Activated T-helper 1 cell treated with anti-CD3 and anti-CD28 coated beads, Interleukin-2, amount 50 U/mL, for 16 hours (primary cell): ENCODE measurements at places on chromosomes 1 and 21.

- no peak for DNase-seq
These were observed 49.0 kb downstream of the LTN1 start for GRCh38 chr21:28943631-28944030.

GRCh38 chr21:32467291-32467690, 54.8 kb downstream of the EVA1C start:
- DNase-seq = no peak

DNA sequence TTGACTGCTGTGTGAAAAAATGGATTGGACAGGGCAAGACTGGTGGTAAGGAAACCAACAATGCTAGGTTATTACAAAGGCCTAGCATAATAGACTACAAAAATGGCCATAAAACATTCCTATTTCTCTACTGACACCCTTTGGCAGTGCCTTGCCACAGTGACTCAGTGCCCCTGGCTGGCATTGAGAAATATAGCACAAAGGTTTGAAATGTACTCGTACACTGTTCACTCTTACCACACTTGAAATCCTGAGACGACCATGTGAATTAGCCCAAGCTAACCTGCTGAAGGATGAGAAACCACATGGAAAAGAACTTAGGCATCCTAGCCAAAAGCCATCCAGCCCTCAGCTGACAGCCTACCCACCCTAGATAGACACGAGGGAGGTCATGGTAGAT, 149.8 kb upstream of the PALMD start:
- no peak for DNase-seq

- no peak for DNase-seq
These were observed 101.1 kb upstream of the HNRNPU start for GRCh38 chr1:244965185-244966030.

- DNase-seq = no peak
These were observed 7.0 kb upstream of the CDK11B start for GRCh38 chr1:1665815-1666251.

- DNase-seq = no peak
These were observed 68.2 kb upstream of the COL24A1 start for GRCh38 chr1:86224651-86225310.

DNA sequence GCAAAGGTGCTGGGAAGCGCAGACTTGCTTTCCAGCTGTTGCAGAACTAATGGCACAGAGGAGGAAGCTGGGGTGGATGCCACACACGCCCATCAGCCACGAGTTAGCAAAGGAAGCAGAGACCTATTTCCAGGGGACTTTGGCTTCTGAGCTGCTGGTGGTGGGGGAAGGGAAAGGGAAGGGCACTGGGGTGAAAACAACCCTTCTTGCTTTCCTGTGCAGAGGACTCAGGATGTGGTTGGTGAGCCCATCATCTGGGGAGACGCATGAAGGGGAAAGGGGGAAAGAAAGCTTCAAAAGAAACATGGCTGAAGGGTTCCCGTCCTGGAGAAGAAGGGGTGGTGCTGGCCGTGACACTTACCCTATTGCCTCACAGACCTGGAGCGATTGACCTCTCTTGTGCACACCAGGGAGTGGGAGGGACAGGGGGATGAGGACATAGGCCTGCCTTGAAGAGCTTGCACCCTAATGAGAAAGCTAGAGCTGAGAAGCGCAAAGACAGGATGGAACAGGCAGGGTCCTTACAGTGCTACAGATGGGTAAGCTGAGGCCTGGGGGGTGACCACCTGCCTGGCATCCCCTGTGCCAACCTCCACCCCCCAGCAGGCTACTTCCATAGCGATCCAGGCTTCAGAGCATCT, 140.8 kb upstream of the RAB4A start:
- no peak for DNase-seq

GRCh38 chr1:192749349-192749748, 59.5 kb upstream of the RGS2 start:
- no peak for DNase-seq

DNA sequence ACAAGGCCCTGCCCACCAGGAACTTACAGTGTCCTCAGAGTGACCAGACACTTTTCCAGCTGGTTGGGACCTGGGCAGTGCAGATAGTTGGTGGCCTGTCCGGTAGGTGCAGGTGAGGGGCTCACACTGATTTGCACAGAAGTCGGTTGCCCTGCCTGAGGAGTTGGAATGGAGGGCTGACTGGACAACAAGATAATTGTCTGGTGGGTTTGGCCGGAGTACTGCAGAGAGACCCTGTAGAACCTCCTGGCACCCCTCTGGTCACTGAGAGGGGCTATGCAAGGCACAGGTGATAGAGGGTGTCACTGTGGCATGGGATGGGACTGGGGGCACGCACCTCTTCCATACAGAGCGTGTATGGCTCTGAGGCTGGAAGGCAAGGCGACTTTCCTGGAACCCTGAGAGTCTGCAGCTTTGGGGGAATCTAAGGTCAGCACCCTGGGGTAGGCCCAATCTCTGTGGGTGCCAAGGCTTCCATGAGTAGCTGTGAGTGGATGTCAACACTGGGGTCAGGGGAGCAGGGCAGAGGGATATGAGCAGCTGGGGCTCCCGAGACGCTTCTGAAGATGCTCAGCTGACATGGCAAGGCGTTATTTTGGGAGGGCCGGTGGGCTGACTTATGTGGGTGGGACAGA, 7.6 kb upstream of the PLA2G2D start:
- DNase-seq = no peak

GRCh38 chr1:212437179-212437798, 4.6 kb downstream of the NENF start:
- DNase-seq = no peak

DNA sequence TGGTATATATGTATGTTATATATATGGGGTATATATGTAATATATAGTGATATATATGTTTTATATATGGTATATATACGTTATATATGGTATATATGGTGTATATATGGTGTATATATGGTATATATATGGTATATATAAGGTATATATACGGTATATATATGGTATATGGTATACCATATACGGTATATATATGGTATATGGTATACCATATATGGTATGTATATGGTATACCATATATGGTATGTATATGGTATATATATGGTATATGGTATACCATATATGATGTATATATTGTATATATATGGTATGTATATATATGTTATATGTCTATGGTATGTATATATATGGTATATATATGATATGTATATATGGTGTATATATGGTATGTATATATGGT, 447.7 kb upstream of the USP24 start:
- DNase-seq = no peak

- DNase-seq = peak; percentile 27
These were observed 16.4 kb upstream of the KIAA0040 start for GRCh38 chr1:175208773-175209492.

DNA sequence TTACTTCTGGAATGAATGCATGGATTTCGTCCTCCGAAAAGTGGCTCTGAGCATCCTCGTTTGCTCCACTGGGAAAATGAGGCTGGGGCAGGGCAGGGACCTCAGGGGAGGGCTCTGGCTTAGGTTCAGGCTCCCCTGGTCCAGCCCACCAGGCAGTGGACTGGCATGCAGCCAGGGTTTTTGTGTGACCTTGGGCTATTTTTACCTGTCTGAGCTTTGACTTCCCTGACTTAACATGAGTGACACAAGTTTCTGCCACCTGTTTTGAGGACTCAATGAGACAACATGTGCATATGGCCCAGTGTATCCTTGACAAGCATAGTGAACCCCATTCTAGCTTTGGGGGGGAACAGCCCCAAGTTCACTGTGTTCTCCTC, 32.6 kb upstream of the EDN2 start:
- no peak for DNase-seq

DNA sequence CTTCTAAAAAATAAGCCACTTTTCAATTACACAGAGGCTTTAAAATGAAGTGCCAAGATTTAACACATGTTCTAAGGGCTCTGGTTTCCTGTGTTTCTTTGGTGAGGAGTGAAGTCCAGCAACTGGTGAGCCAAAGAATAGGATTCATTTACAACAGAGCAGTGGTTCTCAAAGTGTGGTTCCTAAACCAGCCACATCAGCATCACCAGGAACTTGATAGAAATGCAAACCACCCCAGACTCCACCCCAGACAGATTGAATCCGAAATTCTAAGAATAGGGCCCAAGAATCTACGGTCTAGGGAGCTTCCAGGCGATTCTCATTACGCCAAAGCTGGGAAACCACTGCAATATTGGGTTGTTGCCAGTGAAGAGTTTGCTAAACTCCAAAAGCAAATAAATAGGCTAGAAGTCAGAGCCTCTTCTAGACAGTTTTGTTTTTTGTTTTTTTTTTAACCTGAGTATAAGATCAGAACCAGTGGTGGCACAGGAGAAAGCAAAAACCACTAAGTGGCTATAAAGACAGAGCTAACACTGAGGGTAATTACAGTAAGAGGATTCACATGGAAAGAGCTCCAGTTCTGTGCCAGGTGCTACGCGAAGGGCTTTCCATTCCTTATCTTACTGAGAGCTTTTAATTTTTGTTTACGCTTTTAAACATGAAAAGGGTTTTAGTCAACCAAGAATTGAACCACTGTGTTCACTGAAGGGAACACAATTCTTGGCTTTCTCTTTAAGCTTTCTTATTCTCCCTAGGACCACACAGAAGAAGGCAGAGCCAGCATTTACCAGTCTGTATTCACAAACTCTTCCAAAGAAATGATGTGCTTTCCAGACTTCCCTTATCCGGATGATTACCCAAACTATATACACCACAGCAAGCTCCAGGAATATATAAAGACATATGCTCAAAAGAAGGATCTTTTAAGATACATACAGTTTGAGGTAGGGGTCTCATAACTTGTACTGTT, 42.4 kb upstream of the FMO2 start:
- no peak for DNase-seq

DNA sequence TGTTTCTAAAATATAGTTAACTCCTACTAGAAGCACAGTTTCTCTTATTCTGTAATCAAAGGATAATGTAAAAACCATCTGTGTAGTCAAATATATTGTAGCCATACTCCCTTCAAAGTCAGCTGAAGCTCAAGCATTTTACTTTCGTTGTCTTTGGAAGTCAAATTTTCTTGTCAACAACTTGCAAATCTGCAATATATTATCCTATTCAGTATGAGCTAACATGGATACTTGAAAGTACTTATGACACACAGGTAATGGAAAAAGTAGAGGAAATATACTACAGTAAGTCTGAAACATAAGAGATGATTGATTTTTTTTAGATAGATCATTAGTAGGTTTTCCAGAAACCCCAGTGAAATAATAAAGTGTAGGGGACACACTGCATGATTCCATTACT, 121.5 kb downstream of the COL24A1 start:
- no peak for DNase-seq

GRCh38 chr1:4701276-4701675, 46.9 kb downstream of the AJAP1 start:
- DNase-seq = no peak

DNA sequence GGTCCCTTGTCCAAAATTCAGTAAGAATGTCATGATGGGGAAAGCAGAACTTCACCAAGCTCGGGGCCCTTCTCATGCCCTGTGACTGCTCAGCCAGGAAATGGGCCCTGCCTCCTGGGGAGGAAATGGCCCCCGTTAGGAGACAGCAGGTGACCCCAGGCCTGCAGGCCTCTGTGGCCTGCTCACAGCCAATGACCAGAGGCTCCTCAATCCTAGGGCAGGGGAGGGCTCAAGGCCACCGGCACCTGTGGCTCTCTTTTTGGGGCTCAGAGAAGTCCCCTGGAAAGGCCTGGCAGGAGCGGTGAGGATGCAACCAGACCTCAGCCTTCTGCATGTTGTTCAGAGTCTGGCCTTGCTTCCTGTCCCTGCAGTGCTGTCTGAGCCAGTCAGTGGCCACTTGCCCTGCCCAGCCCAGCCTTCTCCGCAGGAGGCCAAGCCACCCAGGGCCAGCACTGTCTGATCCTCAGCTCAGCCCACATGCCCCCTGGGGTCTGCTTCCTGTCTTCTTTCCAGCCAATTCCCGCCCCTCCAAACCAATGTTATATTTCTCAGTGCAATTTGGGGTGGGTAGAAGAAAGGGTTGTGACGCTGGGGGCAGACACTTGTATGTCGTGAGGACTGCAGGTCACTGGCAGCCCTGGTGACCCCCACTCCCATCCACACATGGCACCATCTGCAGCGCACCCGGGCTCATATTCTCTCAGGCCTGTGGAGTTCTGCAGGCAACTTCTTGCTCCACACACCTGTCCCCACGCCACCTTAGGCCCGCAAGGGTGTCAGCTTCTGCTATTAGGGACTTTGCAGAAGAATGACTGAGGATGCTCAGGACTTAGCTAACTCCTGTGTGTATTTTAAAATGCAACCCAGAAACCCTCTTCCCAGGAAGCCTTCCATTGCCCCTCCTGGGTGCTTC, 83.6 kb downstream of the ITPKB start:
- no peak for DNase-seq

DNA sequence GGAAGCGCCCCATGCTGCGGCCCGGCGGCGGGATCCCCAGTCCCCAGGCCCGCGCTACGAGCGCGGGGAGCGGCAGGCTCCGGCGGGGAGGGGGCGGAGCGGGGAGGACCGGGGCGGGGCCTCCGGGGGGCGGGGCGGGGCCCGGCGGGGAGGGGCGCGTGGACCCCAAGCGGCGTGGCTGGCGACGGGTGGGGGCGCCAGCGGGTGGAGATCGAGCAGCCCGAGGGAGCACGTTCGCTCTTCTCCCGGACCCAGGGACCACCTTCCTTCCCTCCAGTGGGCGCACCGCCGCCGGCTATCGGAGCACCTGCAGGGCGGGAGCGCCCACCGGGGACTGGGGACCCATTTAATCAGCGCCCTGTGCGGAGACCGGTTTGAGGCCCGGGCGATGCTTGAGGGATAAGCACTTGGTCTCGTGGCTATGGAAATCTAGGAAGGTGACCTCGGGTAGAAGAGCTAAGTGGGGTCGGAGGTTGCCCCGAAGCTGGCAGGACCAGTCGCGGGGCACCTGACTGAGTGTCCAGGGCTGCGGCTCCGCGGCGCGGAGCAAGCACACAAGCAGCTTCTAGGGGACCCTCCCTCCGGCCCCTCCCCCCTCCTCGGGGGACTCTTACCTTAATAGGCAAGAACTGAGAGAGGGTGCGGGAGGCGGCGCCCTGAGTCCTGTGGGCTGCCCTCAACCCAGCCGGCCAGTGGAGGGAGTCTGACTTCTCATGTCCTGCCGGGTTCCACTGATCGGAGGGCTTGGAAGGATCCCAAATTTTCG, at the start of gene TSPAN2:
TSS of gene TSPAN2 (minus strand) at position 84 of the 766 bp plus-strand sequence. CDS start at position 13, 71 bp downstream.
- peak; percentile 52 for DNase-seq

DNA sequence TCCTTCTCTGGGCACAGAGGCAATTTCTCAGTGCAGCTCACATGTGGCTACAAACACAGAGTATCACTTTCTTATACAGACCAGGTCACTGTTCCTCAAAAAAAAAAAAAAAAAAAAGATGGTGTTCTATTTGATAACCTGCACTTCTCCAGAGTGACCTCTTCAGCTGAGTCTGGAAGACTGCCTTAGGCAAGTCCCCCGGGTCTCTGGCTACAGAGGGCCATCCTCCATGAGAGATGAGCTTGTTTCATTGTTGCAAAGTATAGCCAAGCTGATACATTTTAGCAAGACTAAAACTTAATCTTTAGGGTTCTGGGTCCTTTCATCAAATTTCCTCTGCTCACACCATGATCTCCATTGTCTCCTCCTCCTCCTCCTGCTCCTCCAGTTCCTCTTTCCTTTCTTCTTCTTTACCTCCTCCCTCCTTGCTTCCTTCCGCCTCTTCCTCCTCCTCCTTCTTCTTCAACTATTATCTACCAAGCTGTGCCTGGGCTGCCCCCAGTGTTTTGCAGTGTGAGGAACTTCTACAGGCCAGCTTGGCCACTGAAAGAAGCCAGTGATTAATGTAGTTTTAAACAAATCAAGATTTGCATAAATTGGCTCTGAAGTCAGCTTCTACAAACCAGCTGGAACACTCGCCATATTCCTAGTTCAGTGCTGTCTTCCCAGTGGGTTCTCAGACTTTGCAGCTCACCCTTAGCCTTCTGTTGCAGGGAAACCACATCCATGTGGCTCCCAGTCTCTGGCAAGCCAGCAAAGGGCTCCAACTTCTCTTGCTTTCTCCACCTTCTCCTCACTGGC, 139.4 kb downstream of the RUNX1 start:
- DNase-seq = no peak

GRCh38 chr1:115329965-115330364, 8.1 kb downstream of the NGF start:
- no peak for DNase-seq
